Colonic mucosa (tissue), 4 donors: ENCODE measurements at places on chromosomes 2 and 18. TPM values are rescaled to one million over a fixed set of nuclear protein-coding genes. Genes with fewer than 3 reads are reported as not detected.

DNA sequence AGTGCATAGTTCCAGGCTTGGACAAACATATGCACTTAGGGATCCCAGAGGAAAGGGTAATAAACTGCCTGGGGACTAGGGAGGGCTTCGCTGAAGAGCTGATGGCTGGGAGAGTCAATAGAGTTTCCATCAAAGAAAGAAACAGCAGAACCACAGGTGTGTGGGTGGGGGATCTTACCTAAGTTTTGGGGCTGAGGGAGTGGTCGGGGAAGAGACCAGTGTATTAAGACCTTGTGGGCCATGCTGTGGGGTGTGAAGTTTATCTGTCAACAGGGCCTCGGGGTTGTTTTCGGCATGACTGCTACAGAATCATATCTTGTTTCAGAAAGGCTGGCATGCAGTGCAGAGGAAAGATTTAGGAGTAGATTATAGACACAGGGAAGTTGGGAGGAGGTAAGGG is 31.2 kb upstream of the GTF2A1L start:
- DNase-seq, result no peak

DNA sequence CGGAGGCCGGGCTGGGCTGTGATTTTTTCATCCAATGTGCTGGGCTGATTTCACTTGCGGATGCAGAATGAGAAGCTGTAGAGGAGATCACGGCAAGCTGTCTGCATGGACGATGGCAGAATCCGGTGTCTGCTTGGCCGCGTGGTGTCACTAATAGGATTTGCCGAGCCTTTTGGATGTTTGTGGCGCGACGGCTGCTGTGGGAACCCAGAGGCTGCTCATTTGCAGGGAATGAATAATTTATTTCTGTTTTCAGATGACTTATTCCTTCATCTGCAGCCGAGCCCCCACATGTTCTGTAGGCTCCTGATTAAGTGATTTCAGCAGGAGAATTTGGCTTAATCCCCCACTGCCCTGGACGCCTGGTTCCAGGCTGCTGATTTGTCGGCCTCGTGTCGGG is 62.6 kb downstream of the ODC1 start:
- no peak for DNase-seq

DNA sequence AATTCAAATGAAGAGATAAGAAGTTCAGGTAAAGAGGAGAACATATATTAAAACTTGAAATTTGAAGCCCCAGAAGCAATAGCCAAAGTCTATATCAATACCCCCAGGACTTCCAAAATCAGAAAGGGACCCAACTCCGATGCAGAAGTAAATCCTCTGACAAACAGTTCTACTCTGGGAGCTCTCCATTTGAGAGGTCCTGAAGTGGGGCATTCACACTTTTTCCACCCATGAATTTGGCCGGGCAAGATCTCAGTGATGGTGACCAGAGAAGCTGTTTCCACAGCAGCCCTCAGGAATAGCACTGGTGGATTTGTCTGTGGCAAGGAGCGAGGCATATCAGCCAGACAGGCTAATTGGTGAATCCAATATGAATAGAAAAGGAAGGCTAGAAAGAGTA is 313.6 kb upstream of the MC4R start:
- DNase-seq, result no peak

GRCh38 chr2:182062329-182062972 is 76.8 kb downstream of the PPP1R1C start:
- no peak for DNase-seq

DNA sequence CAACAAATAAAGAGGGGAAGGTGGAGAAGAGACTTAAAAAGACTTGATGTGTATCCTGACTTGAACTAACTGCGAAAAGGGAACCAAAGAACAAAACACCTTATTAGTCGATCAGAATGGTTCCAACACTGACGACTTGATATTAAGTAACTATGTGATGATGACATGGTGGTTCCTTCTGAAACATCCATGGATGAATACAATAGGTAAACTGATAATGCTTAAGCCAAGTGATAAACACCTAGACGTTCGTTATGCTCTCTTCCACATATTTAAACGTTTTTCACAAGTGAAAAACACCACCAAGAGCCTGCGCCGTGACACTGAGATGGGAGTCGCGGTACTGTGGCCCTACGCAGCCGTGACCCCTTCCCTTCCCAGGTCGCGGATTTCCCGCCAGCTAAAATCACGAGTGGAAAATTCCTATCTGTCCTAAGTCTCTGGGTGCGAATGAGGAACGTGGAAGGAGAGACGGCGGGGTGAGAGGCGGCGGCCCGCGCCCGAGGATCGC is 797 bp downstream of the TTC32 start:
- no peak for DNase-seq

GRCh38 chr2:233000886-233001750 is 11.9 kb downstream of the NGEF start:
- DNase-seq, result no peak

DNA sequence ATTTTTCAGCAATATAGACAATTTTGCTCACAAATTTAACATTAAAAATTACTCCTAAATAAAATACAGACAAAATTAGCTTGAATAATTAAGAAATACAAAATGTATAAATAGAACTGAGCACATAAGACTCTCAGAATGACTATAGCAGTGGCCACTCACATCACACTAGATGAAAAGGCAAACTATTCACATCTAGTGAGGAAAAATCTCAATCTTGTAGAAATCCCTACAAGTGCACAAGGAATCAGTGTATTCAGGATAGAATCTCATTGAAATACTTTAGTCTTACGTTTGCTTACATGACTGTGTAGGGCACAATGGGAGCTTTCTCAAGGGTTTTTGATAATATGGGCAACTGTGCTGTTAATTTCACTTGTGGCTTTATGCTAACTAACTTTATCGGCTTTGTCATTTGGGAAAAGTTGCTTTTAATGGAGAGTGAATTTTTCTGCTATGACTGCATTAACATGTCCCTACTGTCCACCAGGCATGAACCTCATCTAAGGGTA is 678.9 kb upstream of the LRRTM4 start:
- DNase-seq, result no peak

- no peak for DNase-seq
These were observed 30.4 kb upstream of the MAPRE3 start for GRCh38 chr2:26940001-26940400.

GRCh38 chr2:3535794-3536681 is 16.7 kb upstream of the ADI1 start:
- peak; percentile 36 for DNase-seq

- no peak for DNase-seq
These were observed 107.2 kb upstream of the SMAD2 start for GRCh38 chr18:48037481-48038271.

DNA sequence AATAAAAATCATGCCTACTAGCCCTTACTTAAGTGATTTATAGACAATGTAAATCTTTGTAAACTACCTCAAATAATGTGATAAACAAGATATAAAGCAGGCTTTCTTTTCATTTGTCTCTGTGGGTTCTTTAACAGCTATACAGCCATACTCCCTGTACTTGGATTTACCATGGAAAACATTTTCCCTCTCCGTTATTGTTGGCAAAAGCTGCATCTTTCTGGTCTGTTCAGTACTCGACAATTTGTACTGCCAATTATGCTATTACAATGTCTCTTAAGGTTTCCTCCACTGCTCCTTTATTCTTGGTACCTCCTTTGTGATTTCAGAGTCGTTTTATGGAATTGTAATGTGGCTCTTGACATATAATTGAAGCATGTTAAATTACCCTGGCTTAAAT is 426.3 kb upstream of the PKDCC start:
- DNase-seq, result no peak

DNA sequence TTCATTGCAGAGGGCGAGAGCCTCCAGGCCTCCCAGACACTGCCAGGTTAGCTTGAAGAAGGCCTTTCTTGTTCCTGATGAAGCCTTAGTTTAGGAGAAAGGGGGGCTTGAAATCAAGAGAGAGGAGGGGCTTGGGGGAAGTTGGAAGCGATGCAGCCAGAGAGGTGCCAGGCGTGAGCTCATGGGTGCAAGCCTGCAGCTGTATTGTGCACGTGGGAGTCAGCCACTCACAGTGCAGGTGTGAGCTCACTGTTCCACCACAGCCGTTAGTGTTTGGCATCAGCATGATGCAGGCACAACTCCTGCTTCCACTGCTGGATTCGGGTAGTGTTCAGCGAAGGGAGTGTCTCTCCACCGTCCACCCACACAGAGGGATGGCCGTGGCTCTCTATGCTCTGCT is 68.4 kb upstream of the ALPP start:
- DNase-seq, result no peak

GRCh38 chr2:60317844-60318243 is 235.6 kb downstream of the BCL11A start:
- no peak for DNase-seq

- DNase-seq, result no peak
These were observed 13.3 kb downstream of the SLC20A1 start for GRCh38 chr2:112658839-112659667.

- no peak for DNase-seq
These were observed 48.8 kb upstream of the ZDBF2 start for GRCh38 chr2:206225435-206226232.

DNA sequence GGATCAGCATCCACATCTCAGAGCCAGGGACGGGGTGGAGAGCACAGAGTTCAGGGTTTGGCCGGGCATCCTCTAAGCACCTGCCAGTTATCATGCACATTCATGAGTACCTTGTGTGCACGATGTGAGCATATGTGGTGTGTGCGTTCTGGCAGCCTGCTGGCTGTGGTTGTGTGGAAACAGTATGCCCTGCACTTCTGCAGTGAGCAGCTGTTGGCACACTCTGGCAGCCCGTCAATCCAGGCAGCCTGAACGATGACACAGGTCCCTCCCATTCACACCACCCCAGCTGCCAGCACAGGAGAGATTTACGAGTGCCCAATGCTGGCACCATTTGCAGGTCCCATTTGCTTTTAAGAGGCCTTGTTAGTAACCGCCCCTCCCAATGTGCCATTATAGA is 74.2 kb downstream of the CD8B2 start:
- DNase-seq, result no peak

GRCh38 chr2:71785516-71785981 is 332.2 kb downstream of the DYSF start:
- peak; percentile 16 for DNase-seq

DNA sequence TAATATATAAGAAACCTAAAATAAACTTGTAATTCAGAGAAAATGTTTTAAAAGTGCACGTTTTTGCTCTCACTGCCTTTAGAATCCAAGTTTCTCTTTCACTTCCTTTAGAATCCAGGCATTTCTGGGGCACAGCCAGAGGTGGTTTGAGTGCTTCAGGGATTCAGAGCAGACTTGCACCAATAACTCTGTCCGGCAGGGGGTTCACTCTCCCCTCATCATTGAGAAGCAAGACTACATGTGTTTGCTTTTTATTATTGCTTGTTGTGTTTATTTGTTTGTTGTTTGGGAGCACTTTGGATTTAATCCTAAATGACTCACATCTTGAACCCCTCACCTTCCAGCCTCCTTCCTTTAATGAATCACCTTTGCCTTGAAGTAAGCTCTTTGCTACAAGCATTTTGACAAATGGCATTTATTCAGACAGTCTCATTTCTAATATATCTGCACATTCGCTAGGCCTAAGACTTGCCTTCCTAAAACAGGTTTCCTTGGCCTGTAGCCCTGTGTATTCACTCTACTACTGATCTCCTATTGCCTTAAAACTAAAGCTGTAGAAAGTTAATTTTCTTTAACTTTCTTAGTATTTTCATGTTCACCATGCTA is 233.5 kb upstream of the ATP5MC3 start:
- peak; percentile 36 for DNase-seq

GRCh38 chr18:64253222-64253621 is 104.3 kb upstream of the LINC00305 start:
- DNase-seq, result no peak

DNA sequence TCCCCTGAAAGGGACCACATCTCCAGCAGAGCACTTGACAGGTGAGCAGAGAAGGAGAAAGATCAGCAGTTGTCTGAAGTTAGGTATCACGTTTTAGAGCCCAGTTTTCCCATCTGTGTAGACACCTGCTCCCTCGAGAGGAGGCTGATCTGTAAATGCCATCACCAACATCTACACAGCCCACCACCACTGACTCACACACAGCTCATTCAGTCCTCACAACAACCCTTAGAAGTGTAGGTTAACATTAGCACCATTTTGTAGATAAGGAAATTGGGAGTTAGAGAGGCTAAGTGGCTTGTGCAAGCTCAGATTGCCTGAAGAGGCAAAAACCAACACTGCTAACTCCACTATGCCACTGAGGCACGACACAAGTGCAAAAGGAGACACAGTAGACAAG is 37.2 kb upstream of the STAT1 start:
- DNase-seq, result no peak

DNA sequence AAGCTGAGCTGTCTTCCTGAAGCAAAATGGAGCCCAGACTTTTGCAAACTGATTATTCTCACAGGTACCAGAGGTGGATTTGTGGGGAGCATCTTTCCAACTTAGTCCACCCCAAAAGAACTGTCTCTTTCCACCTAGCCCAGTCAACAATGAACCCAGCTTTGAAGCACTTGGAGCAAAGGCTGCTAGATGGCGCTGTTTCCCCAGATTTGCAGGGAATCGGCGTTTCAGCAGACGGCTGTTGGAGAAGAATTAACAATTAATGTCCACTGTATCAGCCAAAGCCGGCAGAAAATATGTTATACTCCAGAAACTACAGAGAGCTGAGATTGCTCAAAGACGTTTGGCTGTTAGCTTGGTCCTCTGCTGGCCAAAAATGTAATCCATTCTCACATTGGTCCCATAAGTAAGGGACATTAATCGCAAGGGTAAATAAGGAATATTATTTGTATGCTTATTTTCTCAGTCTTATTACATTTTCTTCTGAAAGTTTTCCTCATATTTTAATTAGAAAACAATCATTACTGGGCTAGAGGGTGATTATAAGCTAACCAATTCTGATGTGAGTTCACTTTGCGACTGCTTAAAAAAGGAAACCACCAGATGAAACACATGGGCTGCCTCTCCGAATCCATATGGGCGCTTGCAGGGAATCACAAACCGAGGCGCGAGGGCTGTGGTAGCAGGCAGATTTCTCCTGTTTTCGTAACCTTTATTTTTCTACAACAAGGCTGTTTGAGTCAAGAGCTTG is 423.8 kb upstream of the MEX3C start:
- DNase-seq, result peak; percentile 28

GRCh38 chr18:62071071-62071470 is 115.8 kb downstream of the PIGN start:
- DNase-seq, result no peak

GRCh38 chr2:15931319-15931890 is 8.9 kb upstream of the MYCN start:
- DNase-seq, result no peak

The ARID5A gene
- 16.4 TPM for total RNA-seq

The PID1 gene
- total RNA-seq, result 40.3 TPM

The TCF23 gene
- 0.05 TPM for total RNA-seq

The ABCG5 gene
- 0.29 TPM for total RNA-seq

The ELOA2 gene
- total RNA-seq, result not detected

The MROH2A gene
- not detected for total RNA-seq

The AQP12A gene
- 20.5 TPM for total RNA-seq

The TP53I3 gene
- 67.5 TPM for total RNA-seq

The RAB6D gene
- total RNA-seq, result 3.9 TPM

The IL36B gene
- total RNA-seq, result not detected

The LYPD6B gene
- 3.4 TPM for total RNA-seq

The ABHD1 gene
- total RNA-seq, result not detected

The ACTG2 gene
- 25.4 TPM for total RNA-seq

The DUSP2 gene
- 5.1 TPM for total RNA-seq

The RUFY4 gene
- not detected for total RNA-seq

The DSG4 gene
- total RNA-seq, result 0.16 TPM

The SNTG2 gene
- 0.72 TPM for total RNA-seq

The CLEC4F gene
- not detected for total RNA-seq

The HAAO gene
- 17.8 TPM for total RNA-seq

The GAREM2 gene
- 3.9 TPM for total RNA-seq
